ENCODE measurements at places on chromosomes 16 and 17. TPM values are rescaled to one million over a fixed set of nuclear protein-coding genes. Genes with fewer than 3 reads are reported as not detected.
A peak's percentile ranks its signal among the peaks of the same experiment; 100 is the strongest.

Gene EXOC3L1
- total RNA-seq: 2.4 TPM

DNA sequence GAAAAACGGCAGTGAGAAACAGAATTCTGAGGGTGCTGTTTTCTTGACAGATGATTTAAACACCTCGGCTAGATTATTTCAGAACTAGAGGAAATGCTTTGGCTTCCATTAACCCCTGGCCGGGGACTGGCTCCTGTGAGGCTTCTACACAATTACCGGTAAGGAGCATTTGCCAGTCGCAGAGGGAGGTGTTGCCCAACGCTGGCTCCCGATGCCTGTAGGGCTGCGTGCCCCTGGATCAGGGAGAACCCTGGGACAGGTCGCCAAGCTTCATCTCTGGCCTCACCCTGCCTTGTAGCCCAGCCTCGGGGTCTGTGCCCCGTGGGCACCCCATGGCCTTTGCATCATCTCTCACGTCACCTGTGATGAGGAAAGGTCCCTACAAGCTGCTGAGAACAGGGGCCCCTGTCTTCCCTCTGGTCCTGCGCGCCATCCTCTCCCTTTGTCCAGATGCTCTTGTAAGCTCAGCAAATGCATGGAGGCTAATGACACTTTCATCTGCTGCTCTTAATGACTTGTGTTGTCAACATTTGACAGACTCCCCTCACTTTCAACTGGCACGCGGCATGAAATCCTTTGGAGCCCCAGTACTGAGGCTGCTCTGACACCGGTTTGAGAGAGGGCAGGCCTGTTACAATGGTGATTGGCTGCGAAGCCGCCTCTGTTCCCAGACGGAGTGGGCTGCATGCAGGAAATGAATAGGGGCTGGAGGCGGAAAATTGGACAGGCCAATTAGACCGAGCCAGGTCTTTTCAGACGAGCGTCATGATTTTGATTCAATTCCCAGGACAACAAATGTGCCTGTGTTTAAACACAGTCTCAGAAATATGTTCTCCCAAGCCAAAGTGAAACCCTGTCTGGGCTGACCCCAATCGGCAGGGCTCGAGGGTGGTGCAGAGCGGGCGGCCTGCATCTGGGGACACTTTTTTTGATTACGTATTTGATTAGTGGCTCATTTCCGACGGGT is 85.5 kb upstream of the DOC2B start:
- ATAC-seq: peak; percentile 80

DNA sequence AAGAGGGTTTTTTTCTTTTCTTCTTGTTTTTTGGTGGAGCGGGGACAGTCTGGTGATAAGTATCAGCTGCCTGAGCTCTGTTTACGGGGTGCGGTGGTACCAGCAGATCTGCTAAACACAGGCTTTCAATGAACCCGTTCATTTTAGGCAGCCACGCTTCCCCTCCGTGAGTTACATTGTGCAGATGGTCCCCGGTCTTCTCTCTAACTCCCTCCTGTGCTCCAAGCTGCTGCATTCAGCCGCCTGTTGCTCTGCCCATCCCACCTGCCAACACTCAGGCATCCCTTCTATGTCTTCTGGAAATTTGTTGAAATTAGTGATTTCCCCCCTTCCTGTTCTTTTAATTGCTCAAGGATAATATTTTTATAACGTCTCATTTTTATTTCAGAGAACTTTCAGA is 82.1 kb upstream of the ELAC2 start:
- ATAC-seq: no peak

DNA sequence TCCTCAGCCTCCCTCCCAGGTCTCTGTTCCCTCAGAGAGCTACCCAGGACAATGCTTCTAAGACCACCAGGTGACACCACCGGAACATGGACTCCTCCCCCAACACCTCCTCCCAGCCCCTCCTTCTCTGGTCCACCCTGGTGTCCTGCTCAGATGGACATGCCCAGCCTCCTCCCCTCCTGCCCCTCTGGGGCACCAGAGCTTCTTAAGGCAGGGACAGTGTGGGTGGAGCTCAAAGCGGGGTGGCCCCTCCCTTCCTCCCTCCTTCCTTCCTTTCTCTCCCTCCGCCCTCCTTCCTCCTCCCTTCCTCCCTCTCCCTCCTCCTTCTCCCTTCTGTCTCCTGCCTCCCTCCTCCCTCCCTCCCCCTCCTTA is 22.7 kb downstream of the TRPV3 start:
- peak; percentile 35 for ATAC-seq

- no peak for ATAC-seq
These were observed 169.9 kb downstream of the SPECC1 start for GRCh38 chr17:20179041-20179440.
